A172 (cell line): ENCODE measurements at places on chromosomes 3 and 15. TPM values are rescaled to one million over a fixed set of nuclear protein-coding genes. Genes with fewer than 3 reads are reported as not detected.

DNA sequence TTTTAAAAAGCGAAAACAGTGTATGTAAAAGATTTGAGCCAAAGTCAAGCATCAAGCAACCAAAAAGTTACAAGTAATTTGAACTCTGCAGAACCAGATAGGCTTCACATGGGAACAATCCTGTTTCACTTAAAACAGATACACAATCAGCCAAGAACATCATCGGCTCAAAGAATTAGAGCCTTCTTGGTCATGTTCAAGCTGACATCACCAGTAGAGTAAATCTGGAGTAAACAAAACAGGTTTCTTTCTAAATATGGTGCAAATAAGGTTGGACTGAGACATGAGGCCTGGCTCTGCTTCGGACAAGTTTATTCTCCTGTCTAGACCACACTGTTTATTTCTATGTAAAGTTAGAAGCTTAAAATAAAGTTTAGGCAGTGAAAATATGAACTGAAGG, 116.0 kb downstream of the GMNC start:
- DNase-seq = no peak

IMPG2 gene
- total RNA-seq = 0.17 TPM in 1 of 2 replicates, not detected in the other

TERC gene
- 145 and 302 TPM in 2 replicates for total RNA-seq

- no peak for DNase-seq
Measured at GRCh38 chr3:98914210-98915080, 12.9 kb upstream of the DCBLD2 start.

- no peak for DNase-seq
Measured at GRCh38 chr3:188845514-188845913, 326.3 kb upstream of the TPRG1 start.

GRCh38 chr15:66948294-66948693, 117.1 kb upstream of the SMAD3 start:
- DNase-seq = peak; percentile 44

DNA sequence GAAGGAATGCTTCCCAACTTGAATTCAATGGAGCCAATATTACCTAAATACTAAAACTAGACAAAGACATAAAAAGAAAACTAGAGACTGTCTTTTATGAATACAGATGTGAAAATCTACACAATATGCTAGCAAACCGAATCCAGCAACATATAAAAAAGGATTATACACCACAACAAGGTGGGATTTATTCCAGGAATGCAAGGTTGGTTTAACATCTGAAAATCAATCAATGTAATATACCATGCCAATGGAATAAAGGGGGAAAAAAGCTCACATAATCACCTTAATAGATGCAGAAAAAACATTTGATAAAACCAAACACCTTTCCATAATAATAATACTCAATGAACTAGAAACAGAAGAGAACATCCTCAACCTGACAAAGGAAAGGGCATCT, 69.3 kb upstream of the TSPAN3 start:
- DNase-seq = no peak

DNA sequence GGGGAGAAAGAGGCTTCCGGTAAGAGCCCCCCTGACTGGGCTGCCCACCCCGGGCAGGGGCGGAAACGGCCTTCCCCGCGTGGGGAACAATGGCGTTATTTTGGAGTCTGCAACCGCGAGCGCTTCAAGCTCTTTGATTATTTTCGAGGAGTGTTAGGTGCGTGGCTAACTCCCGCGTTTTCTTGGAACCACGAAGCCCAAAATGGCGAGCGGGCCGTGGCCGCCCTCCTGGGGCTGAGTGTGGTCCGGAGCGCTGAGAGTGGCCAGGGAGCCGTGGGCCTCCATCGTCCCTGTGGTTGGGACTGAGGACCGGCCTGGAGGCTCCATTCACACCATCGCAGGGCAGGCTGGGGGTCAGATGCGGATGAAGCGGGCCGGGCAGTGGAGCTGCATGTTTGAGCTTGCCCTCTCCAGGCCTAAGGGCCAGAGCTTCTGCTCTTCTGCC, 44.6 kb upstream of the POLG start:
- no peak for DNase-seq

DNA sequence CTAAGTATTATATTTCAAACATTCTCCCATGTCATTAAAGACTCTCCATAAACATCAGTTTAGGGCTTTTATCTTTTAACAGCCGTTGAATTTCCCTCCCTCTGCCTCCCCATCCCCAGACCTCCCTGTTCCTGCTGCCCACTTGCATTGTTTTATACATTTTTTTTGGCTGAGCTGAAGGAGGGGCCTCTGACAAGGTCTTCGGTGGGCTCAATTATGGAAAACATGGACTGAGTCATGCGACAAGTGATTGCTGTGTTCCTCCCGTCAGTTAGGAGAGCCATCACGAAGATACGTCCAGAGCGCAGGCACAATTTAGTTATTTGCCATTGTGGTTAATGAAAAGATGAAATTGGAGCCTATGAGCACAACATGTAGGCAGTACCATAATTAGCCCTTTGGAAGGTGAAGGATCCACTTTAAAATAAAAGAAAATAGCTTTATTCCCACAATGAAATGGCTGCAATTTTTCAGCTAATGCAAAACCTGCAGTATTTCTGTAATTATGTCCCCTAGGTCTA, 12.0 kb upstream of the NMNAT3 start:
- no peak for DNase-seq

ADAMTS9 gene
- total RNA-seq = 0.50 and 0.90 TPM in 2 replicates

CCR8 gene
- total RNA-seq = not detected in 2 replicates
